CMK (cell line): ENCODE measurements at places on chromosomes 12 and 14.

GRCh38 chr12:88638966-88639760, 58.9 kb upstream of the KITLG start:
- no peak for DNase-seq

DNA sequence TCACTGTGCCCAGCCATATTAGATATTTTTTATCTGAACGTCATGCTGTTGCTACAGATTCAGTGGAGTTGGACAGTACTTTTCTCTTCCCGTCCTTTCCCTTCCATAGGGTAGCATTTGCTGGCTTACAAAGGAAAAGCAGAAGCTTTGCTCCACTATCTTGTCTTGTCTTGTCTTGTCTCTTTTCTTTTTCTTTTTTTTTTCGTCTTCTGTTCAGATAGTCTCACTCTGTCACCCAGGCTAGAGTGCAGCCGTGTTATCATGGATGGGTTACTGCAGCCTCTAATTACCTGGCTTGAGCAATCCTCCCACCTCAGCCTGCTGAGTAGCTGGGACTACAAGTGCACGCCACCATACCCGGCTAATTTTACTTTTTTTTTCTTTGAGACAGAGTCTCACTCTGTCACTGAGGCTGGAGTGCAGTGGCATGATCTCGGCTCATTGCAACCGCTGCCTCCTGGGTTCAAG, 21.1 kb downstream of the OR10G3 start:
- DNase-seq = no peak

GRCh38 chr14:101233021-101233366, 328.3 kb upstream of the DIO3 start:
- DNase-seq = no peak

- no peak for DNase-seq
Measured at GRCh38 chr12:59699421-59700152, 103.8 kb downstream of the SLC16A7 start.

GRCh38 chr12:11967376-11968047, 103.2 kb upstream of the BCL2L14 start:
- DNase-seq = no peak

DNA sequence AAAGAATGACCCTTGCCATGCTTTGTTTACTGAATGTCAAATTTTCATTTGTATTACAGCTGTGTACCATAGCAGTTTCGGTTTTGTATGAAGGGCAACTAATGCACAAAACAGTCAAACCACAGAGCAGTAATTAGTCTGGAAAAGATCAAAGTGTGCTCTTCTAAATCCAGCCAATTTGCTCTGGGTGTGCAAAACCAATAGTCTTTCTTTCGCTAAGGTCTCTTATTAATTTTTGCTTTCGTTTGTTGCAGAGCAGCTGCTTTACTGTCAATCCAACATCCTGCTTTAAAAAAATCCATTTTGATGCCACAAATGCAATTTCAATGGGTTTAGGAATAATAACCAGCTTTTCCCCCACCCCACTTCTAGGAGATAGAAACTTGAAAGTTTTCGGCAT, 114.2 kb downstream of the BRMS1L start:
- no peak for DNase-seq

DNA sequence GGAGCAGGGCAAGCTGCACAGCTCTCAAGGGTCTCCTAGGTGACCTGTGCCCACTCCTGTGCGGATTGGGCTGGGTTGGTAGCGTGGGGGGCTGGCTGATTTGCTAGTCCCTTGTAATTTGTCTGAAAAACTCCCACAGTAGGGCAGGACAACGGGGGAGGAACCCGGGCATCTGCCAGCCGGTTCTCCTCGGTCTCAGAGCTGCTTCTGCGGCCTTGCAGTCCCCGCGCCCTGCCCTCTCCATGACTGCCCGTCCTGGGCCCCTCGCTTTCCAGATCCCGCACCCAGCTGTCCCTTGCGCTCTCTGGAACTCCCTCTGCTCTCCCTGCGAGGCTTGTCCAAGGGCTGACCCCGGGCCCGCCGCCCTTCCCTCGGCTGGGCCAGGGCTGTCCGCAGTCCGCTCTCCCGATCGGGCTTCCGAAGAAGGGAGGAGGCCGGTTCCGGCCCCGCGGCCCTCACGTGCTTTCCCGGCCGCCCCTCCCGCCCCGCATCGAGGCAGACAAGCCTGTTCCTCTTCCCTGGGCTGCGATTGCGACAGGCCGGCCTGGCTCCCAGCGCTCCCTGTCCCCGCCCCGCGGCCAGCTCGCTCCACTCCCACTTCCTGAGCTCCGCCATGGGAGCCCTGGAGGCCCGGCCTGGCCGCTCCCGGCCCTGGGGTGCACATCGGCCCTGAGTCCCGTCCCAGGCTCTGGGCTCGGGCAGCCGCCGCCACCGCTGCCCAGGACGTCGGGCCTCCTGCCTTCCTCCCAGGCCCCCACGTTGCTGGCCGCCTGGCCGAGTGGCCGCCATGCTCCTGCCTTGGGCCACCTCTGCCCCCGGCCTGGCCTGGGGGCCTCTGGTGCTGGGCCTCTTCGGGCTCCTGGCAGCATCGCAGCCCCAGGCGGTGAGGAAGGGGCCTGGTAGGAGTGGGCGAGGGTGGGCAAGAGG, at the start of gene LTBR:
Gene LTBR (plus strand): TSS at position 591 of the 927 bp plus-strand sequence. CDS start 197 bp downstream, at position 788.
- DNase-seq = peak; percentile 78

GRCh38 chr12:101967506-101967905, 90.1 kb downstream of the DRAM1 start:
- no peak for DNase-seq

- DNase-seq = no peak
Measured at GRCh38 chr12:45658020-45658419, 71.5 kb upstream of the ARID2 start.

DNA sequence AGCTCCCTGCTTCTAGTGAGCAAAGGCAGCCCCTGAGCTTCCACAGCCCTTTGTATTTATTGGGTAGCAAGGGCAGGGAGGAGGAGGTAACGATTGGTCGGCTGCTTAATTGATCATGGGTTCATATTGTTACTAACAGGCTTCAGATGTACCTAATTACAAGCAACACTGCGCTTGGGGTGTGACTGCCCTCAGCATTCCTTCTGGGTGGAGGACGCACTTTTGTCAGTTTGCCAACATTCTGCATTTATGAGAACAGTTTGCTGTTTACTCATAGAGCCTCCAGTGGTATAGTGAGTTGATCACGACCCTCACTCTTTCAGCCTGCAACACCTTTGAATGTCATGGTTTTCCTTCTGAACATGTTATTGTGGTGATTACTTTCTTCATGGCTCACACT, 9.6 kb downstream of the TSHR start:
- no peak for DNase-seq

- no peak for DNase-seq
Measured at GRCh38 chr14:45868863-45869262, 615.9 kb upstream of the MIS18BP1 start.

GRCh38 chr14:83734431-83734830, 1795.5 kb upstream of the FLRT2 start:
- no peak for DNase-seq

DNA sequence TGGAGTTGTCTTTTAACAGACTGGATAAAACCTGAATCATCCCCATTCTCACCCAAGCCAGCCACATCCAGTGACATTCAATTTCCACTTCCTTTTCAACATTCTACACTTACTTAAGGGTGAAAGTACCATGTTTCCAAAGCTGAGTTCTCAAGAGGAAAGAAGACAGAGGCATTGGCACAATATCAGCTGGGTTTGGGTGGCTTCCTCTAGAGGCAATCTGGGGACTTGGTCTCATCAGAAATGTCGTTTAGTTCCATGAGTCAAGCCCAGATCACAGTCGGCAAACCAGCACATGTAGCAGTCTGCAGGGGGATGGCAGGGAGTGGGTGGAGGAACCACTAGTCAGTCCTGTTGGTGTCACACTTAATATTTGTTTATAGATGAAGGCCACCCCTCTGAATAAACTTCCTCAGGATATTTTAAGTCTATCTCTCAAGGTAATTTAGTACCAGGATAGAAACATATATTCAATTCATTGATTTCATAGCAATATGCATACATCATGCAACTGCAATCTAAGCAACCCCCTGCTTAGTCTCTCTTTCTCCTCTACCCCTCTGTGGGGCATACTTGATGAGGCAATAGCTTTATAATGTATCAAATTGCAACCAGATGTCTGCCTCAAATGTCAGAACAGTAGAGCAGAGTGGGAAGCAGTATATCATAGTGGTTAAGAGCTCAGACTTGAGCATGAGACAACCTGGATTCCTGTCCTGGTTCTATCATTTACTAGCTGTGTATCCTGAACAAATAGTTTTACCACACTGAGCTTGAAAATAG, 3.0 kb downstream of the SRRM4 start:
- DNase-seq = no peak

DNA sequence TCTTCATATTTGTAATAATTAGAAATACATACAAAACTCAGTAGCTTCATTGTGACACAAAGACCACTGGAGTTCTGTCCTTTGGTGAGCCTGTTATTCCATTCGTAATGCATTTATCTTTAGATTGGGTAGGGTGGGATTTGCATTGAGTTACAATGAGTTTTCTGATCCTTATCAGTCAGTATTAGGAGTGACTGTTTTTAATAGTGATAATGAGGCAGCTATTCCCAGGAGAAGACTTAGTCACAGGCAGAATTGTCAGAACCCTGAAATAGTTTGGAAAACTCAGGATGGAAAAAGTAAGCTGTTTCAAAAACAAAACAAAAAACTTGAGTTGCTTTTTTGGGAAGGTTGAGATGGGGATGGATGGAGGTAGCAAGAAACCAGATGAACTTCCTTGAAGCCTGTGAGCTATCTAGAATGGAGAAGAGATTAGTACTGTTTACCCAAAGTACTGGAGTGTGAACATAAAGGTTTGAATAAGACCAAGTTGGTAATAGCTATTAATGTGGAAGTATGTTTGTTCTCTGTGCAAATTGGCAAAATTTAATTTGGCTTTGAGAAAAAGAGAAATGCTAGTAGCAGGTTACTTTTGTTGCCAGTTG, 38.6 kb downstream of the FBXO34 start:
- DNase-seq = no peak

DNA sequence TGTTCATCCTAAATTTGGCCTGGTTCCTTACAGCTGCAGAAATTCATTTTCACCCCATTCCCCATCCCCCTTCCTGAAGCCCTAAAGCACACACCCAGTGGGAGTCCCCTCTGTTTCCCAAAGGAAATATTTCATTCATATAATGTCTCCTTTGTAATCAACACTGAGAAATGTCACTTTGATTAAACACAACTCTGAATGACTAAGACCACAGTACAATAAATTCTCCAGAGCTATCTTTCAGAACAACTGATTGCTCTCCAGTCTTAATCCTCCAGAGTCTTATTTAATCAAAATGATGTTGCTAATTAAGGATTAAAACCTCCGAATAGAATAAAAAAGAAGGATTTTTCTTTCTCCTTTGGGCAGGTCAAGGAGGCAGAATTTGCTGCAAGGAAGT, 6.4 kb downstream of the SLC15A5 start:
- DNase-seq = no peak

GRCh38 chr14:100545359-100545758, 41.9 kb downstream of the BEGAIN start:
- no peak for DNase-seq

DNA sequence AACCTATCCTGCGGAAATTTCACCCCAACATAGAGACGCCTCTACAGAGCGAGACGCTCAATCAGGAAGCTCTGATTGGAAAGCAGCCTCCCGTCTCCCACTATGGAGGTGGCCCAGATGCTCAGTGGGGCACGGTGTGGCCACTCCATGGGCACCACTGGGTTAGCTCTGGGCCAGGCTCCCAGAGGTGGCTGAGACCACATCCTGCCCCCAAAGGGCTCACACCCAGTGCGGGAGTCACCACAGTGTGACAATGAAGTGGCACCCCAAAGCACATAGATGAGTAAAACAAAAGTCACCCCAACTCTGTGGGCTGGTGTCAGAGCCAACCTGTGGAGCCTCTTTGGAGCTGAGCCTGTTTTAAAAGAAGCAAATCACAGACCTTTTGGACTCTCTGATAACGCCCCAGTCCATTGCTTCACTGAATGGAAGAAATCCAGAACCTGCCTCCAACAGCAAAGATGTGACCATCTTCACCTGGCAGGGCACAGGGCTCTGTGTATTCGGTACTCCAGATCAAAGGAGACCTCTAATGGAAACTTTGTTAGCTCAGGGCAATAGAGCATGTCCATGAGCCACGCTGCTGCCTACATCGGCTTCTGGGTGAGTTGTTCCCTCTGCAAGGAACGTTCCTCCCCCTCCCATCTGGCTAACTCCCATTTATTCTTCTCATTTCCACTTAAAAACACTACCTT, 19.6 kb downstream of the CLMN start:
- no peak for DNase-seq

DNA sequence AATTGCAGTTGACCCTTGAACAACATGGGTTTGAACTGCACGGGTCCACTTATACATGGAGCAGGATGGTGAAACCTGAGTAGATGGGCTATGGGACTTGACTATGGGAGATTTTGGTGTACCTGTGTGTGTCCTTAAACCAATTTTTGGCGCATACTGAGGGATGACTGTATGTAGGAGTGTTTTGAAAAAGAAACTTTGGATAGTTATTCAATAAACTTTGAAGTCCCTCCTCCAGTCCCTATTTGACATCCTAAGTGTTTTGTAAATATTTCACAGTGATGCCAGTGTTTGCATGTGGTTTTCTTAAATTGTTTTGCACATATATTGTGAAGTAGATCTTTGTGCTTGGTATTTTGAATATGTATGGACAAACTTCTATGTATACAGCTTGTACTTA, 12.4 kb downstream of the KTN1 start:
- no peak for DNase-seq

DNA sequence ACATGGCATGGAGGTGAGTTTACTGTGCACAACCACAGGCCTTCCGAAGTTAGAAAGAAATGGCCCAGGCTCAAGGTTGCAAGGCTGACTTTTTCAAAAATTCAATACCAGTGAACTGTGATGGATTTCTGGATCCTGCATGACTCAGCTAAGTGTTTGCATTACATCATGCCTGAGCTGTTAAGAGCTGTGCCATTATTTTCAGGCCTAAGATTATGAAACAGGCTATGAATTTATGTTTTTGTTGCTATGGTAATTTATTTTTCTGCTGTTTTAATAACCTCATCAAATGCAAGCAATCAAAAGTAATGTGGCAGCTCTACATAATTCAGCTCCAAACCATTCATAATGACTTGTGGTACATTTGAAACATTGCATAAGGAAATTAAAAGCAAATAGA, 457.7 kb upstream of the TMEM132C start:
- no peak for DNase-seq

GRCh38 chr12:74747305-74747704, 209.7 kb downstream of the ATXN7L3B start:
- no peak for DNase-seq

- DNase-seq = no peak
Measured at GRCh38 chr14:80385336-80385735, 174.0 kb upstream of the DIO2 start.

- DNase-seq = no peak
Measured at GRCh38 chr12:49088932-49089330, 5.7 kb downstream of the DHH start.

DNA sequence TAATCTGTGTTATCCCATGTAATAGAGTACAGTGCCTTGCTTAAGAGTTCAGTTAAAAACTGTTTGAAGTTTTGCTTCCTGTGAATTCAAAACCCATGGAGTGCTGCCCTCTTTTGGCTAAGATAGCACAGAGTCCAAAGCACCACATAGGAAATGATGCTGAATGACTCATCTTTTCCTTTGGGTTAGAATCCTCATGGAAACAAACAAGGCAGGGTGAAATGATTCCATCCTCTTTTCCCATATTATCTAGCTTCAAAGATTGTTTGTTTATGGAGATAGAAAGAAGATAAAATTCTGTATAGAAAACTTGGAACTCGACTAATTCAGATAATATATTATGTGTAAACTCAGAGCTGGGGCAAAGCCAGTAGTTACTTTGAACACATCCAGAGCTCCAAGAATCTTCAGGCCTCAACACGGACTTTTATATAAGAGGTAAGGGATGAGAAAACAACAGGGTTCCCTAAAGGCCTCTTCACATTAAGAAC, 87.4 kb downstream of the OTOGL start:
- no peak for DNase-seq

GRCh38 chr14:87161502-87161901, 831.5 kb downstream of the GALC start:
- no peak for DNase-seq
